Activated CD8-positive, alpha-beta T cell treated with anti-CD3 and anti-CD28 coated beads for 36 hours (primary cell): ENCODE measurements at places on chromosomes 6 and 20. TPM values are rescaled to one million over a fixed set of nuclear protein-coding genes. Genes with fewer than 3 reads are reported as not detected.

The CCN6 gene
- total RNA-seq: not detected

The USP49 gene
- total RNA-seq: 5.7 TPM

The SCGN gene
- total RNA-seq: not detected

DNA sequence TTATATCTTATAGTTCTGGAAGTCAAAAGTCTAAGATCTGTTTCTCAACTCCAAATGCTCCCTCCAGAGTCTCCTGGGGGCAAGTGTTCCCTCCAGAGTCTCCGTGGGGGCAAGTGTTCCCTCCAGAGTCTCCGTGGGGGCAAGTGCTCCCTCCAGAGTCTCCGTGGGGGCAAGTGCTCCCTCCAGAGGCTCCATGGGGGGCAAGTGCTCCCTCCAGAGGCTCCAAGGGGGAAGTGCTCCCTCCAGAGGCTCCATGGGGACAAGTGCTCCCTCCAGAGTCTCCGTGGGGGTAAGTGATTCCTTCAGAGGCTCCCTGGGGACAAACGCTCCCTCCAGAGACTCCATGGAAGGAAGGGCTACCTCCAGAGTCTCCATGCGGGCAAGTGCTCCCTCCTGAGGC, 34.0 kb upstream of the THBS2 start:
- DNase-seq: no peak

- peak; percentile 31 for DNase-seq
Measured at GRCh38 chr6:13729891-13730290, 18.3 kb upstream of the RANBP9 start.

DNA sequence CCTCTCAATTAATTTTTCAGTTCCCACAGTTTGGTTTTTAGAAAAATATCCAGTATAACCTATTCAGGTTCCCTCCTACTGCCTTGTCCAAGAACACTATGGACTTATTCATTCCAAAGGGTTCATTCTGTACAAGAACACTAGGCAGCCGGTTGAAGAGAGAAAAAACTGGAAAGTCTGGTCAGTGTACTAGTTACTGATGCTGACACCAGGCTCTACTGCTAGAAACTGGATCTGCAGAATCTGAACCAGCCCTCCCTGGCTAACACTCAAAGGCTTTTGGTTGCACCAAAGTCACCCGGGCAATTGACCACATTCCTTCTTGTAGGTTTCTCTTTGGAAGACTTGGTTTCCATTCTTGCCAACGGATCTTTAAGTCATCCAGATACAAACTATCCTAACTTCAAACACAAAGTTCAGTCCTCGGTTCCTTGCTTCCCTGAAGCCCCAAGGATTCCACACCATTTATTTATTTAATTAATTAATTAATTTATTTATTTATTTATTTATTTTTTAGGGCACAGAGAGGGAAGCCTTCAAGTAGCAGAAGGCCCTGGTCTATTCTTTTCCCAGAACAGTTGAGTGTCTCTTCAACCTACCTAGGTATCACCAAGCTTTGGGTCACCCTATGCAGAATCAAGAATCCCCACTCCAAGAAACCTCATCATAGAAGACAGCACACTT, 268.1 kb downstream of the ADGB start:
- no peak for DNase-seq

GRCh38 chr6:7976485-7977056, 66.0 kb upstream of the TXNDC5 start:
- no peak for DNase-seq

- DNase-seq: no peak
Measured at GRCh38 chr6:100346828-100347227, 117.9 kb downstream of the SIM1 start.

- DNase-seq: no peak
Measured at GRCh38 chr6:109867009-109867969, 110.8 kb upstream of the GPR6 start.

GRCh38 chr6:18219591-18219990, 44.7 kb downstream of the DEK start:
- DNase-seq: no peak

GRCh38 chr6:18405477-18406293, 18.5 kb downstream of the RNF144B start:
- no peak for DNase-seq

DNA sequence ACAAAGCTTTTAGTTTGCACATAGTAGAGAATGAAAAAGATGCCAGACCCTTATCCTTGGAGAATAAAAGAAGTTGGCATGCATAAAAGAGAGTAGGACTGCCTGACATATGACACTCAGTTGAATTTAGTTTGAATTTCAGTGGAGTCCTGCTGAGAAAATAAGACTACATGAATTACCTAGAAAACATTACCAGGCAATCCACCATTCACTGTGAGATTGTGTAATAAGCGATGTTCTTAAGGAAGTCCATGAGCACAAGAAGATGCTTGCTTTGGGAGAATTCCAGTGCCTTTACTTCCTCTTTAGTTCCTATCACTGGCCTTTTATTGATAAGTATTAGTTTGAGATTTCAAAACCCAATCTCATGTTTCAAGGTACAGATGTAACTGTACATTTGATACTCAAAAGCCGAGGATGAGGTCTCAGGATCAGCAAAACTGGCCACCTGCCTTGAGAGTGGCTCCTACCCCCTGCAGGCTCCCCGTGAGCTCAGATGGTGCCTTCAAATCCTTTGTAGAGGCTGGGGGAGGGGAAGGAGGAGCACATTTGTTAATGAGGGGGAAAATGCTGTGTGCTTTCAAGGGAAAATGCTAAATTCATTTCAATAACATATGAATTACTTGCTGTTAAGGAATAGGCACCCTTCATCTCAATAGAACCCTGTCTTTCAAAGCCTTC, 11.2 kb upstream of the UNC93A start:
- no peak for DNase-seq

DNA sequence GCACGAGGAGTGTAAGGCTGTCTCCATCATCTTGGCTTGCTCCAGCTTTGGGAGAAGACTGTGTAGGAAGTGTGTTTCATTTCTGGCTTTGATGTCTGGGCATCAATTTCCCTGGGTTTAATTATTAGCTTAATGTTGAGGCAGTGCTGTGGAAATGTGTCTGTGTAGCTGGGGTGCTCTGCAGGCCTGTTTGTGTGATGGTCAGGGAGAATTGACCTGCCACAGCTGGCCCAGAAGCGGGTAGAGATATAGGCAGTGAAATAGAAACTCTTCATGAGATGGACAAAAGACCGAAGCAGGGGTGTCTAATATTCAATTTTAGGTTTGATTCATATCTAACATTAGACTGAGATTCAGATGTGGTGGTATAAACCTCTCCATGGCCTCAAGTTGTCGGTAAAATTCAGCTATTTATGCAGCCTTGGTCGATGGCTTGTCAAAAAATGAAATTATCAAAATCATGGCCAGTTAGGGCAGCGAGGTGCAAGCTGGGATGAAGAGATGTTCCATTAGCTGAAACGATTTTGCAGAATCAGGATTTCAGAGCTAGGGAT, 95.3 kb upstream of the SNX9 start:
- no peak for DNase-seq

DNA sequence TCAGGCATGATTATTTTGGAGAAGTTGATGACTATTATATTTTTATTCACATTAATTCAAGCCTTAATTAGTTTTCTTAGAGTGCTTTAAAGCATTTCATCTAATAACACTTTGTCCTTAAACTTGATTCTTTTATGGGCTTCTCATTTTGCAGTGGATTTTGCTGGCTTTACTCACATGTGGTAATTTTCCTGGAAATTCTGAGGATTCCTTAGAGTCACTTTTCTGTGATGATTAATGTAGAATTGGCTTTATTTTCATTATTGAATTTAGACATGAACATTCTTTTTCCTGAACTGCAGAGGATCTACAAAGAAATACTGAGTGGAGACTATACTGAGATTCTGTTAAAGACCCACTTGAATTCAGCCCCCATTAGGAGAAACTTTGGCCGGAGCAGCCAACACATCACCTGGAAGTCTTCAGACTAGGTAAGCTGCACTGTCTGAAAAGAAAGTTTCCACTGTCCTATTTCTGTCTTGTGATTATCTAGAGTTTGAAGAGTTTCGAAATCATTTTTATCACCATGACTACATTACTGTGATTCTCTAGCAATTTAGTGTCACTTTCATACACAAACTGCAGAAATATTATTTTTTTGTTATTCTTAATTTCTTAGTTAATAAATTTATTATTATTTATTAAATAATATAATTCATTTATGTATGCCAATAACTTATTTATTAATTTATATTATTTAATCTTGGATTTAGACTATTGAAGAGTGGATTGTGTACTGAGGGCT, 1.9 kb downstream of the RFPL4B start:
- DNase-seq: no peak

DNA sequence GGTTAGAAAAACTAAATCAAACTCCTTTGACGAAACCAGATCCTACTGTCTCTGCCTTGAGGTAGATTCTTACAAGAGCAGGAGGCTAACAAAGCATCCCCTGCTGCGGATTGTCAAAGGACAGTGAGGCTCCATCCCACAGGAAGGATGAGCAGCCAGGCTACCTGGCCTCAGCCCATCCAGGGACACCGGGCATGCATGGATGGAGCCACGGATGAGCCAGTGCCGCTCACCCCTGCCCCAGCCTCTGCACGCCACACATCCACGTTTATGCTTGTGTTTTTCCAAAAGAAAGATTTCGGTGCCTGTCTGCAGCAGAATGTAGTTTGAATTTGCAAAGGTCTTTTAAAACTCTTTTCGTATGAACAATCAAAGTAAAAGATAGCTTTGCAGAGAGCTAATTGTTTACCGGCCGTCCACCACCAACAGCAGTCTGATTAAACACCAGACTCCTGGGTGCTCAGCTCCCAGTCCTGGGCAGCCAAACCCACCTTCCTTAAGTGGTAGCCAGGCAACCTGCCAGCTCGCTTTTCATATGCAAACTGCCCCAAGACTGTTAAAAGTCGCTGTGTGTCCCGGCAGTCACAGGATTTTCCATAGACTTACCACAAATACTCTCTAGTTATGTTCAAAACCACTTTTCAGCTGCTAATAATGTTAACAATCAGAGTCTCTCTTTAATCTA, 999 bp downstream of the THBS2 start:
- DNase-seq: no peak

GRCh38 chr6:129007701-129008373, 124.9 kb downstream of the LAMA2 start:
- DNase-seq: no peak

- DNase-seq: no peak
Measured at GRCh38 chr6:102848796-102849195, 1455.3 kb downstream of the GRIK2 start.

DNA sequence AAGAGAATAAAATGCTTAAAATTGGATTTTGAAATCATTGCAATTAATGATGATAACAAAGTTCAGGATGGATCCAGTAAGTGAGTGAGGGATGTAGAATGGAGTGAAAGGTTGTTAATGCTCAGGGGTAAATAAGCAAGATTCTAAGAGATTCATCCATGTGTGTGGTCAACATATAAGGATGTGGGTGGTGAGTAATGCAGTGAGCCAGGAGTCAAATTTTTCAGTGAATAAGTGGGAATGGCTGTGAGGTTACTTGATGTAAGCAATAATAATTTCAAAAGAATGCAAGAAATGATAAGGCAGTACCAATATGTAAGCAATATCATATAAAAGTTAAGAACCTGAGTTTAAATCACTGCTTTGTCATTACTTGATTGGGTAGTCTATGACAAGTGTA, 207.5 kb upstream of the ADGRB3 start:
- DNase-seq: no peak

DNA sequence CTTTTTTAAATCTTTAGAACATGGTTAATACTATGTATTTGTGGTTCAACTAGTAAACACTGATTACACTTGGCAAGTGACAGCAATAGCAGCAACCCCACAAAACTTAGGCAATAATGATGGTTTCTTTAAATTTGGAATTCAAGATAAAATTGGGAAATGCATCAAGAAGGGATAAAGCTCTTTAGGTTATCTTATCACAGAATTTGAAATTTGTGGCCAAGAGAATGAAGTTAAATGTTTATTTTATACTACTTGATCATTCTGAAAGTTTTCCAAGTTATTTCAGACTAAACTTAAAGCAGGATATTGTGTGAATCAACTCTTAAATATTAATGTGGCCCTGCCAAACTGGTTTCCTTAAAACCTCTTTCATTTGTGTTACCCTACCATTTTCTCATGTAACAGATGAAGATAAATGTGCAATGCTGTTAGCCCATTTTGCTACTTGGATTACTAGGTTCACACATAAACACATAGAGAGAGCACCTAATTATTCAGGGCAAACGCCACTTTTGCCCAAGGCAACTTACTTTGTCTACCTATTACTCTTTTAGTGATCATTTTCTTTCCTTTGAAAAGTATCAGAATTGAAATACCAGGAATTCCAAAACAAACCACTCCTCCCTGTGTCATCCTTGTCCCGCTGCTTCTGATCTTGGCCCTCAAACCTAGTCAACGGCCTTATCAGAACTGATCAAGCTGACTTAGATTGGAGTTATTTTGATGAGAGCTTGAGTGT, 186.7 kb upstream of the TENT5A start:
- no peak for DNase-seq

DNA sequence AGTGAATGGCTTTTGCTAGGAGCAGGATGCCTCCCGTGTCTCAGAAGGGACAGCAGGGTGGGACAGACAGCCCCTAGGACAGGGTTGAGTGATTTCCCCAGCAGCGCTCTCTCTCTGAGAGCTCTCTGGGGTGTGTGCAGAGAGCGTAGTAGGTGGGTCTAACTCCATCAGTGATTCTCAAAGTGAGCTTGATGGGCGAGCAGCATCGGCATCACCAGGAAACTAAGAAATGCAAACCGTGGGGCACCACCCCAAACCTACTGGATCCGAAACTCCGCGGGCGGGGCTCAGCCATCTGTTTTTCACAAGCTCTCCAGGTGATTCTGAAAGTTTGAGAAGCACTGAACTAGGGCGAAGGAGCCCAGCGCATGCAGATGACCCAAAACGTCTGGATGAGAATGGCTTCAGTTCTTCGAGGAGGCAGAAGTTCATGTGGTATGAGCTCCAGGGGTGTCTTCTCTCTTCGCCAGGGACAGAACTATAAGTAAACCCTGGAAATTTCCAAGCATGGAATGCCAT, 119.6 kb upstream of the RNF24 start:
- no peak for DNase-seq

DNA sequence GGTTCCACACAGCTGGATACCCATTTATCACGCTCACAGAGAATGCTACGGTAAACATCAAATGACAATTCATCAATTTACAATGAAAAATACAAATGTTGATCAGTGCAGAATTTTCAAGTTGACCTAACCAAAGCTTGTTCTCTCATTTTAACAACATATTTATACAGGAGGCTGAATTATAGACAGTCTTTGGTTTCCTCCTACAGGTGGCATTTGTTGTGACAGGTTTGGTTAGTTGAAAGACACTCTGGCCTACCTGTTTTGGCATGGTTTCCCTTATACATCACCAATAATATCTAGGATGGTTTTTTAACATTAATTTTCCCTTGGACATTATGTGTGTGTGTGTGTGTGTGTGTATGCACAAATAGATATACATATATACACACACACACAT, 642.5 kb upstream of the MMS22L start:
- no peak for DNase-seq

GRCh38 chr20:51029963-51030920, 7.3 kb upstream of the KCNG1 start:
- no peak for DNase-seq

DNA sequence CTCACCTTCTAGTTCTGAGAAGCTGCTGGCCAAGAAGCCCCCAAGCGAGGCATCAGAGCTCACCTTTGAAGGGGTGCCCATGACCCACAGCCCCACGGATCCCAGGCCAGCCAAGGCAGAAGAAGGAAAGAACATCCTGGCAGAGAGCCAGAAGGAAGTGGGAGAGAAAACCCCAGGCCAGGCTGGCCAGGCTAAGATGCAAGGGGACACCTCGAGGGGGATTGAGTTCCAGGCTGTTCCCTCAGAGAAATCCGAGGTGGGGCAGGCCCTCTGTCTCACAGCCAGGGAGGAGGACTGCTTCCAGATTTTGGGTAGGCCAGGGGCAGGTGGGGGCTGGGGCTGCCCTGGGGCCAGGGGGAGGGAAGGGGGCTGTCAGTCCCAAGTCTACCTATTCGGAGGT, 2.3 kb downstream of the MYLK2 start:
- DNase-seq: no peak
